ENCODE measurements at places on chromosomes 13 and 19.

- DNase-seq, result no peak
Measured at GRCh38 chr13:22201375-22201925, 530.6 kb downstream of the FGF9 start.

GRCh38 chr19:57587529-57587928 lies 3.6 kb downstream of the ZIK1 start:
- no peak for DNase-seq

DNA sequence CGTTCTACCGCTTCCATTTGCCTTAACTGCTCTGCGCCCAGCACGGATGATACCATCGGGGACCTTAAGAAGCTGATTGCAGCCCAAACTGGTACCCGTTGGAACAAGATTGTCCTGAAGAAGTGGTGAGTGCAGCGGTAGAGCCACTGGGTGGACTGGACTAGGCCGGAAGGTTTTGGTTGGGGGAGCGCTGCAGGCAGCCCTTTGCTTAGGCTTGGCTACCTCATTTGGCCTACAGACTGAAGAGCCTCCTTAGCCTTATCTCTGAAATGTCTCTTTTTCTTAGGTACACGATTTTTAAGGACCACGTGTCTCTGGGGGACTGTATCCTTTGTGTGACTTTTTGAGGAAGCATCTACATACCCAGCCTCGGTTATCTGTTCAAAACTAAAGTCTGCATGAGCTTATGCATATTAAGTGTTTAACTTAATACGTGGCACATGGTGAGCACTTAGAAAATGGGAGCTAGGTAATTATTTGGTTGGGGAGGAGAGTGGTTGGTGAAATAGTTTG lies 889 bp downstream of the UBL5 start:
- no peak for DNase-seq

DNA sequence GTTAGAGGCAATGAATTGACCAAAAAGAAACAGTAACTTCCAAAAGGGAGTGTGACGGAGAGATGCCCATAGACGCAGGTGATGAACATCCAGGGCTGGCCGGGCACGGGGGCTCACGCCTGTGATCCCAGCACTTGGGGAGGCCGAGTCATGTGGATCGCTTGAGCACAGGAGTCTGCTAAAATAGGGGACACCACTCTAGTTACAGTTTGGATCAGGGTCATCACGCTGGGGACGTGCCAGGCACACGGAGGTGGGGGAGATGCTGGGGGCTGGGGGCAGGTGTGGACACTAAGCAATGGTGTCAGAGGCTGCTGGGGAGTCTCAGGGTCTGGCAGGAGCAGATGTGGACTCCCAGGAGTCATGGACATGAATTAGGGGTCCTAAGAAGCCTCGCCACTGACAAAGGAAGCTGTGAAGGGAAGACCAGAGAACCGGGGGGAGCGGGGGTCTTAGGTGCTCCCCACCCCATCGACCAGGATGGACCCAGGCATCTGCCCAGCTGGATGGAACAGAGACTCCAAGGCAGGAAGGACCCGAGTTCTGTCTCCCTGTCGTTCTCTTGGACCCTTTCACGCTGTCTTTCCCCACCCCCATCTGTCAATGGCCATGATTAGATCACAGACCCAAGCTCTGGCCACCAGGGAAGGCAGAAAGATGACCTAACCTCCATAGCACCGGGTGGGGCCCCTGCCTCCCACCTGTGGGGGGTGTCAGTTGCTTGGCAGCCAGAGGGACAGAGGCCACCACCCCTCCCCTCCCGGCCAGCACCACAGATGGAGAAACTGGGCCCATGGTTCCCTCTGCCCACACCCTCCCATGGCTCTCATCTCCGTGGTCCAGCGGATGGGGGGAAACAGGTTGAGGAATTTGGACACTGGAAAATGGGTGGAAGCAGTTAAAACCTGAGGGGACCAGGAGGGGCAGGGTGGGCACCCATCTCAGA lies 19.6 kb downstream of the CCDC8 start:
- no peak for DNase-seq

DNA sequence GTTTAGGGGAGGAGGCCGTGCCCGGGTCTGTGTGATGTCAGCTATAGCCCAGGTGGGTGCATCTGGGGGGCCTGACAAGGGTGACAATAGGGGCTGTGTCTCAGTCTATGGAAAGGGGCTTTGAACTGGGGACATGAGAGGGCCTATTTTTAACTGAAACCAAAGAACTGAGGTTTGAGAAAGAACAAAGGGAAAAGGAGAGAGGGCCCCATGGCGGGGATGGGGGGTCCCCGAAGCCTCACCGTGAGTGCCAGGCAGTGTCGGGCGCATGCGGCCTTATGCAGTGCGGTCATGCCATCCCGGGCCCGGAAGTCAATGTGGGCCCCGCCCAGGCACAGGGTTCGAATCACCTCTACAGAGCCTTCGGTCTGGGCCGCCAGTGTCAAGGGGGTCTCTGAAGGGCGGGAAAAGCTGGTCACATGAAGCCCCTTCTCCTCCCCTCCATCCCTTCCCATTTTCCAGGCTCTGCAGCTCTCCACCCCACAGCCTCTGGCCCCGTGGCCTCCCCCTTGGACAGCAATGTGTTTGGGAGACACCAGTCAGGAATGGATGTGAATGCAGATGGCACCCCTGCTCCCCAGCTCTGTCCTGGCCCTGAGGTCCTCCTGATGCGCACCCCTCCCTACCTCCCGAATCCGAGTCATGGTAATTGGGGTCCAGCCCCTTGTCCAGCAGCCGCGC lies 5.9 kb downstream of the SHANK1 start:
- DNase-seq, result no peak

- no peak for DNase-seq
Measured at GRCh38 chr13:100395698-100396373, 192.8 kb downstream of the GGACT start.

- DNase-seq, result no peak
Measured at GRCh38 chr13:113539822-113540221, 44.7 kb upstream of the TFDP1 start.

- DNase-seq, result no peak
Measured at GRCh38 chr13:27035892-27036235, 135.7 kb downstream of the USP12 start.

DNA sequence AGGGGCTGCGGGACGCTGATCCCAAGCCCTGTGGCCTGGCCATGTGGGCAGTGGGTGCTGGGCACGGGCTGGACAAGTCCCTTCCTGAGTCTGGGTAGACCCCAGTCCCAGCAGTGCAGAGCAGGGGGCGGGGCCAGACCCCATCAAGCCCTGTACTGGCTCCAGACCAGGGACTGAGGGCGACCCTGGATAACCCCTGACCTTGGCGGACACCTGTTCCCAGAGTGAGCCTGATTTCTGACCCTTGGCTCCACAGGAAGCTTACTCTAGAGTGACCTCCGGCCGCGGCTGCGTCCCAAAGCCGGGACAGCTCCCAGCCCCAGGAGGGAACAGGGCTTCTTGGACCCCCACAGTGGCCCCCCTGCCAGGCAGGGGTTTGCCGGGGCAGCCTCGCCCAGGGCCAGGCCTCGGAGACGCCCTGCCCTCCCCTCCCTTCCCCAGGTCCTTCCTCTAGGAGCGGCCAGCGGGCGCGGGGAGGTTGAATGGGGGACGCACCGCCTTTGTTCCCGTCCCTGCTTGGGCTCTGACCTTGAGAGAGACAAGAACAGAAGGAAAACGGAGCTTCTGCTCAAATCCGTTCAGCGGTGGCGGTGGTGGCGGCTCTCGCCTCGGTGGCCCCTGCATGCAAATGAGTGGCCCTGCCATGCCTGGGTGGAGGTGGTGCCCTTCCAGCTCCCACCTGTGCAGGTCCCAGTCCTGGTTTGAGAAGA lies 2.3 kb upstream of the EFNA2 start:
- DNase-seq, result no peak

- DNase-seq, result no peak
Measured at GRCh38 chr13:73616861-73617260, 517.3 kb downstream of the KLF12 start.

GRCh38 chr19:51372649-51373504 lies at the start of gene NKG7:
Gene NKG7 (minus strand): TSS chr19:51372654. CDS start chr19:51372535, 119 bp downstream.
- no peak for DNase-seq
